ENCODE measurements at places on chromosomes 4 and X. TPM values are rescaled to one million over a fixed set of nuclear protein-coding genes. Genes with fewer than 3 reads are reported as not detected.

TRIM60 gene
- not detected for total RNA-seq

P2RY10 gene
- 0.84 TPM for total RNA-seq

AR gene
- total RNA-seq: 8.1 TPM

- no peak overlapping the region for H3K27ac ChIP-seq
- peaks cover 6% of the 10 kb centered on the region for H3K4me1 ChIP-seq
- no peaks in the 10 kb centered on the region for H3K27me3 ChIP-seq
- DNase-seq: no peak
These were observed 471 bp upstream of the PLAC8 start for GRCh38 chr4:83115000-83115399.

DNA sequence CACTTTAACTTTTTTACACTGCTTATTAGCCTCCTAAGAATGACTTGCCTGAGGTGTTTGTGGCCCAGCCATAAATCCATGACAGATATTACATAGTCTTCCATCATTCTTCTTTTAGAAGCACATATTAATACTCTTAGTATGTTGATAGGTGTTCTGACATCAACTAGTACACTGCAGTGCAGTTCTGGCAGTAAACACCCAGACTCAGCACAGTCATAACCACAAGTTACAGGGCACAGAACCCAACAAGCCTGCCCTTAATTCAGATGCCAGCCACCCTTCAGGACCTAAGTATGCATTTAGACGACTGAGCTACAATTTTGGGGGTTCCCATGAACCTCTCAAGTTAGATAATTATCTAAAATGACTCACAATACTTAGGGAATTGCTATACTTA, 36.5 kb upstream of the GUCY1B1 start:
- H3K27ac ChIP-seq: no peak overlapping the region
- H3K27me3 ChIP-seq: no peaks in the 10 kb centered on the region
- H3K36me3 ChIP-seq: no peaks in the 10 kb centered on the region
- H3K4me3 ChIP-seq: no peak overlapping the region
- no peaks in the 10 kb centered on the region for H3K4me1 ChIP-seq
- no peak for DNase-seq

- no peaks in the 10 kb centered on the region for H3K27me3 ChIP-seq
- no peak for DNase-seq
These were observed 81.3 kb upstream of the ATOH1 start for GRCh38 chr4:93747220-93747619.

DNA sequence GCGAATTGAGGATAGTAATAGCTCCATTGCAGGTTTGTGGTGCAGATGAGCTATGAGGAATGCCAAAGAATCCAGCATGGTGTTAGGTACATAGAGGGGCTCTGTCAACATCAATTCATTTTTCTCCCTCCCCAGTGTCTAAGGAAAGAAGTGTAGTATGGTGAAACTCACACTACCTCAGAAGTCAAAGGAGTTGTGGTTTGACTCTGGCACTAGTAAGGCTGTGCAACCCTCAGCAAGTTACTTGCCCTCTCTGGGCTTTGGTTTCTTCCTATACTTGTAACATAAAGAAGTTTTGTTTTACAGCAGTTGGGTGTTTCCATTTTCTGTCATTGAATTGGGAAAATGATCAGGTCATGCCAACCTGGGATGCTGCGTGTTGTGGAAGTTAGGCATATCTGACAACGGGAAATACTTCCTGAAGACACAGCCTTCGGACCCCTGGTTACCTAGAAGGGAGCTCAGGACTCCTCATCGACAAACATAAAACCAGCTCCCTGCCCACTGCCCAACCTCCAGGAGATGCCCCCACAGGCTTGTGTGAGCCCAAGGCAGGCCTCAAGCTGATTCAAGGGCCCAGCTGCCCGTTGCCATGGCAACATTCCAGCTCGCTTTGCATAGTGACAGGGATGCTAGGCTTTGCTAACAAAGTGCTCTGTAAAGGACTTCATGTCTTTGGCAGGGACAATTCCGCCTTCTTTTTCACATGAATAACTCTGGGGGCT, 71.4 kb downstream of the RTL5 start:
- H3K36me3 ChIP-seq: no peaks in the 10 kb centered on the region
- peaks cover 7% of the 10 kb centered on the region for H3K4me1 ChIP-seq
- DNase-seq: peak; percentile 63
- H3K27ac ChIP-seq: peak overlapping the region; percentile 35

DNA sequence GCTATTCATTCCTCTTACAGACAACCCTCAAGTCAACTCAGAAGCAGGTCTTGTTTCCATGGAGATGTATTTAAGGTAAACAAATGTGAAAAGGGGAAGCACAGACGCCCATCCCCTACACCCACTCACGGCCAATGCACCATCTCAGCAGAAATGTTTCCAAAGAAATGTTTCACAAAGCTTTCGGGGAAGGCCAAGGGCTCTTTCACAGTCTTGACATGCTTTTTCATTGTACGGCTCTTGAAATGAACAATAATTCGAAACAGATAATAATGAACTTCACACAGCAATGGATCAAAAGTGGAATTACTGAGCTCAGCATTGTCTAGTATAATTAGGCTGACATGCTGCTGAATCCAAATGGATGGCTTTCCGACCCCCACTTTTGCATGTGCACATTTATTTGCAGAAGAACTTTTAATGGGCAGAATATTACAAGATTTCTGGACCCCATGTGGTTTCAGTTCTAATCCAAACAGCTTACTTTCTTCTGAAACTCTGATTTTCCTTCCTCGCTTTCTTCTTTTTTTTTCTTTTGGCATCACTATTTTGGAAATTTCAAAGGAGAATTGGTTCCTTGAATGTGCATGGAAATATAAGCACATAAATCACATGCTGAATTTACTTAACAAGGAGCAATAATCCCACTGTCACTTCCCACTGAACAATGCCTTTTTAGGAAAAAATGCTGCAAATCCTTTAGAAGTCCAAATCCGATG, 160.9 kb downstream of the SMIM20 start:
- H3K27me3 ChIP-seq: no peaks in the 10 kb centered on the region
- H3K27ac ChIP-seq: peak overlapping the region; percentile 69
- no peaks in the 10 kb centered on the region for H3K36me3 ChIP-seq

DNA sequence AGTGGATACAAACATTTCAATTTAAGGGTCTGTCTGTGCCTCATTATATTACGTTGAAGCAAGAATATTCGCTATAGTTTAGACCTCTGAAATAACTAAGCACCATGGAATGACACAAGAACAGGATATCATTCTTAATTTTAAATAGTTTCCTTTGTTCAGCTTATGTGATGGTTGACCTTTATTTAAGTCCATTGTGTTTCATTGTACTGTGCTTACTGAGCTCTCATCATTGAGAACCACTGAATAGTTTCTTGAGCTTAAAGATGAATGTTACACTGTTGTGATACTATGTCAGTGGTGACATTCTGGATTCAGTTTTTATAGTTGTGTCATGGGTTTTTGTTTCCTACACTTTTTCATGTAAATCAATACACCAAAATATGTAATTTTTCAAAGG, 239.3 kb downstream of the RPA4 start:
- H3K36me3 ChIP-seq: no peaks in the 10 kb centered on the region
- no peak overlapping the region for H3K4me3 ChIP-seq
- H3K27me3 ChIP-seq: peaks cover 8% of the 10 kb centered on the region
- DNase-seq: no peak
- no peaks in the 10 kb centered on the region for H3K4me1 ChIP-seq

DNA sequence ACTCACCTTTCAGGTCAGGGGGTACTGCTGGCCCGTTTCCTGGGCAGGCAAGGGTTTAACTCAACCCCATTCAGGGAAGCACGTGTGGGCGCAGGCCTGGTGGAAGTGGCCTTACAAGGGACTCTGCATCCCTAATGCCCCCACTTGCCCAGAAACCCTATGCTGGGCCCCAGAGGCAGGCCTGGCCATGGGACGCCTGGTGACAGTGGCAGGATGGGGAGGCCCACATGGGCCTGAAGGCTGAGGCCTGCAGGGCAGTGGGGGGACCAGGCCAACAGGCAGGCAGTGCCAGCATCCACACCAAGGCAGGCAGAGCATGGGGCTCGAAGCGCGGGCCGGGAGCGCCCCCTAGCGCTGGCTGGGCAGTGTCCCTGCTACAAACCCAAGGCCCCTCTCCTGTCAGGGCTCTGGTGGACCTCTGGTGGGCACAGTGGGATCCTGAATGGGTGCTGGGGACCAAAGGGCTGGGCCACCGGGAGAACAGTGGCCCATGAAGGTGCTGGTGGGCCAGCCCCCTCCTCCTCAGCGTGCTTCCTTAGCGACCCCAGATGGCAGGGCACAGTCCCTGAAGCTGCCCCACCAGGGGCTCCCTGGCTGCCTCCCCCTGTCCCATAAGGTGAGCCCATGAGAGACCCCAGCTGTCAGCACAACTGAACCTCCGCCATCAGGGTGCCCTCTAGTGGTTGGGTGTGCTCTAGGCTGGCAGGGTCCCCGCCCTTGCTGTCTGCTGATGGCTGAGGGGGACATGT, 16.8 kb downstream of the FGFR3 start:
- H3K27me3 ChIP-seq: no peaks in the 10 kb centered on the region
- peak; percentile 59 for DNase-seq
- H3K36me3 ChIP-seq: peaks cover 32% of the 10 kb centered on the region
- H3K4me3 ChIP-seq: no peak overlapping the region

GRCh38 chr4:17315459-17315858, 196.4 kb downstream of the QDPR start:
- H3K4me3 ChIP-seq: no peak overlapping the region
- no peaks in the 10 kb centered on the region for H3K4me1 ChIP-seq

DNA sequence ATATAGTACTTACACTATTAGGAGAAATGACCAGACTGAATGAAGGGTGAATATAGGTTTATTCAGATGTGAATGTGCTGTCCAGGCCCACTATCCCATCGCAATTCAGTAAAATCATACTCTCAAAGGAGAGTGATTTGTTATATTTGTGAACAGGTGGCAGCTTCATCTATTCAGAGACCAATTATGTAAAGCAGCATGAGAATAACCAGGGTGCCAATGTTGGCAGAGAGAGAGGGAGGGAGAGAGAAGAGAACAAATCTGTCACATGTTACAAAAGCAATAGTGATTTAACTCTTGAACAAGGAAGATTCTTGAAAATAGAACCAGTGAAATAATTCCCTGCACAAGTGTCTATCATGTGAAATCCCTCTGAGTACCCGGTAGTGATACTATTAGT, 38.9 kb upstream of the TLL1 start:
- H3K27ac ChIP-seq: no peak overlapping the region
- no peak overlapping the region for H3K4me3 ChIP-seq
- H3K27me3 ChIP-seq: no peaks in the 10 kb centered on the region
- H3K36me3 ChIP-seq: no peaks in the 10 kb centered on the region
- H3K4me1 ChIP-seq: no peaks in the 10 kb centered on the region
- no peak for DNase-seq
